ENCODE measurements at places on chromosomes 1 and 21.
A peak's percentile ranks its signal among the peaks of the same experiment; 100 is the strongest.

DNA sequence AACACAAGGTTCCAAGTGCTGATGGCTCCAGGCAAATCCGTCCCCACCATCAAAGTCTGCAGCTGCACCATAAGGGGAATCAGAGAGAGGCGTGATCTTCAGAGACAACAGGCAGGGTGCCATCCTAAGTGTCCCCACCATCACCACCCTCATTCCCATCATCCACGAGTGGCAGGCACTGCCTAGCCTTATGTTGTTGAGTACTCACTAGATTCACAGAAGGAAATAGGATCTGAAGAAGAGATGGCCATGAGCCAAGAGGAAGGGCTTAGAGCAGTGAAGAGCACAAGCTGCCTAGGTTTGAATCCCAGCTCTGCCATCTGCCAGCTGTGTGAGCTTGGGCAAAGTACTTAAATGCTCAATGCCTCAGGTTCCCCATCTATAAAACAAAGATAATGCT, 207.3 kb upstream of the CSF3R start:
- no peak for DNase-seq
- no peak overlapping the region for H3K27ac ChIP-seq
- peaks cover 44% of the 10 kb centered on the region for H3K27me3 ChIP-seq
- no peak overlapping the region for H3K4me3 ChIP-seq

DNA sequence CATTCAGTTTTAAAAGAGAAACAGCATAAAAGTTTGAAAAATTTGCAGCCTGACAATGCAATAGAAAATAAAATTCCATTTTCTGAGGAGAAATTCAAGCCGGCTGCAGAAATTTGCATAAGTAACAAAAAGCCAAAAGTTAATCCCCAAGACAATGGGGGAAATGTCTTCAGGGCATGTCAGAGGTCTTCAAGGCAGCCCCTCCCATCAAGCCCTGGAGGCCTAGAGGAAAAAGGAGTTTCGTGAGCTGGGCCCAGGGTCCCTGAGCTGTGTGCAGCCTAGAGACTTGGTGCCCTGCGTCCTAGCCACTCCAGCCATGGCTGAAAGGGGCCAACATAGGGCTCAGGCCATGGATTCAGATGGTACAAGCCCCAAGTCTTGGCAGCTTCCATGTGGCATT, 74.6 kb downstream of the PIK3R3 start:
- no peak overlapping the region for H3K27ac ChIP-seq
- H3K4me1 ChIP-seq, result no peaks in the 10 kb centered on the region
- no peak for DNase-seq
- H3K4me3 ChIP-seq, result no peak overlapping the region
- peaks cover 2% of the 10 kb centered on the region for H3K36me3 ChIP-seq

- no peak overlapping the region for H3K4me3 ChIP-seq
- H3K4me1 ChIP-seq, result no peaks in the 10 kb centered on the region
- no peaks in the 10 kb centered on the region for H3K36me3 ChIP-seq
- H3K27ac ChIP-seq, result no peak overlapping the region
Observed at GRCh38 chr1:48677306-48678287, 99.1 kb downstream of the BEND5 start.

- no peak overlapping the region for H3K27ac ChIP-seq
- H3K4me1 ChIP-seq, result no peaks in the 10 kb centered on the region
- H3K4me3 ChIP-seq, result no peak overlapping the region
- no peaks in the 10 kb centered on the region for H3K27me3 ChIP-seq
- no peak for DNase-seq
Observed at GRCh38 chr21:45899317-45900033, 82.1 kb upstream of the COL6A1 start.

DNA sequence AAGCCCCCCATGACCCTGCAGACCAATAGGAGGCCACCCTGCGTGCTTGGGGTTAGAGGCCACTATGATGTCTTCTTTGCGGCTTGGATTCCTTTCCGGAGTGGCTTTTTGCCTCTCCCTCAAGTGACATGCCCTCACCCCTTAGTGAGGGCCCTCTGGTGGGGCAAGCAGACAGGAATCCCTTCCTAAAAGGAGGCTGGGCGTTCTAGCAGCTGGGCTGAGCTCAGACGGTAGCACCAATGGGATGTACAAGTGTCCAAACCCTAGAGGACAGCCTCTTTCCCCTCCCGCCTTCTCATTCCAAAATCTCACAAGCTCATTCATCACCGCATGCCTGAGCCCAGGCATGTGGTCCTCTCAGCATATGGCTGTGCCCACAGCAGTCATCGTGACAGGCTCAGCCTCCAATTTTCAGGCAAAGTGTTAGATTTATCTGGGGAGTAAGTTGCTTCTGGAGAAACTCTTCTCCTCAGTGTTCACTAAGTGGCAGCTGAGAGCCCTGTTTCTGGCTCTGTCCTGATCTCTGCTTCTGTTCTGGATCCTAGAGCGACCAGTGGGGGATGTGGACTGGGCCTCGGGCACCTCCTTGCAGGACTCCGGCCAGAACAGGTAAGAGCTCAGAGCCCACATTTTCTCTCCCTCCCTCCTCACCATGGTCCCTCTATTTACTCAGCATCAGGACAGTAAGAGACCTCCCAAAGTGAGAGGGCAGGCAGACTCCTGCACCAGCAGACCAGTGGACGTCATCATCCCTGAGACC, 4.8 kb downstream of the KIAA1614 start:
- peaks cover 9% of the 10 kb centered on the region for H3K27me3 ChIP-seq
- no peaks in the 10 kb centered on the region for H3K36me3 ChIP-seq
- DNase-seq, result no peak
- no peaks in the 10 kb centered on the region for H3K4me1 ChIP-seq
- no peak overlapping the region for H3K4me3 ChIP-seq

- peaks cover 21% of the 10 kb centered on the region for H3K4me1 ChIP-seq
- H3K27me3 ChIP-seq, result no peaks in the 10 kb centered on the region
- H3K27ac ChIP-seq, result no peak overlapping the region
- H3K4me3 ChIP-seq, result peak overlapping the region; percentile 96
- no peak for DNase-seq
Observed at GRCh38 chr1:180633057-180634056, 1.5 kb downstream of the XPR1 start.

DNA sequence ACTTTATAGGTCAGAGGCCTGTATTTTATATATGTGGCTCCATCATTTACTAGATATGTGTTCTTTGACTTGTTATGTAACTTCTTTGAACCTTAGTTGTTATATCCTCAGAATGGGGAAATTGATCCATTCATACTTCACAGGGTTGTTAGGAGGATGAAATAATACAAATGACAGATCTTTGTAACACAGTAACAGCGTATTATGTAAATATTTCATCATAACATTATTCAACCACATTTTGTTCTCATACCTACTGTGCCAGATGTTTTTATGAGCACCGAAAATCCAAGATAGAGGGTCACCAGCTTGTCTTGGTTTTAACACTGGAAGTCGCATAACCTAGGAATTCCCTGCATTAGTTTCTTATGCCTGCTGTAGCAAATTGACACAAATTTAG, 3.3 kb downstream of the SUCO start:
- H3K36me3 ChIP-seq, result no peaks in the 10 kb centered on the region
- H3K27ac ChIP-seq, result no peak overlapping the region
- DNase-seq, result no peak
- H3K27me3 ChIP-seq, result no peaks in the 10 kb centered on the region
- no peak overlapping the region for H3K4me3 ChIP-seq

GRCh38 chr1:115652236-115652788, 10.5 kb downstream of the VANGL1 start:
- no peak overlapping the region for H3K27ac ChIP-seq
- no peak for DNase-seq
- H3K36me3 ChIP-seq, result peaks cover 10% of the 10 kb centered on the region
- H3K4me1 ChIP-seq, result peaks cover 59% of the 10 kb centered on the region
- no peaks in the 10 kb centered on the region for H3K27me3 ChIP-seq
- no peak overlapping the region for H3K4me3 ChIP-seq

- peak; percentile 40 for DNase-seq
- H3K4me1 ChIP-seq, result peaks cover 27% of the 10 kb centered on the region
- H3K27me3 ChIP-seq, result no peaks in the 10 kb centered on the region
Observed at GRCh38 chr1:43994794-43995790, 3.7 kb downstream of the CCDC24 start.

DNA sequence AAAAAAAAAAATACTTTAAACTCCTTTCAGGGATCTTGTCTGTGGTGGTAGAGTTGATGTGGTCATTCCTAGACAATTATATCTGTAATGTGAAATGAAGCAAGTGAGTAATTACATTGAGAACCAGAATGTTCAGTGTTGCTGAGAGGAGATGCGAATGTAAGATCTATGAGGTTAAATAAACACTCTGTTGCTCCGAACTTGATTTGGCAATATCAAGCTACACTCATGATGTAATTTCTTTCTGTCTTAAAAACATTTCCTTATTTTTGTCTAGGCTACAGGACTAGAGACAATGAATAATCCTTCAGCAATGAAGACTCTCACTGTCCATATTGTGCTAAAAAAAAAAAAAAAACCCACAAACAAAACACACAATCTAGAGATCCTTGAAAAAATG, 63.1 kb upstream of the IGSF5 start:
- H3K36me3 ChIP-seq, result no peaks in the 10 kb centered on the region
- no peaks in the 10 kb centered on the region for H3K27me3 ChIP-seq
- no peaks in the 10 kb centered on the region for H3K4me1 ChIP-seq
- no peak overlapping the region for H3K27ac ChIP-seq
- DNase-seq, result no peak
- H3K4me3 ChIP-seq, result no peak overlapping the region

DNA sequence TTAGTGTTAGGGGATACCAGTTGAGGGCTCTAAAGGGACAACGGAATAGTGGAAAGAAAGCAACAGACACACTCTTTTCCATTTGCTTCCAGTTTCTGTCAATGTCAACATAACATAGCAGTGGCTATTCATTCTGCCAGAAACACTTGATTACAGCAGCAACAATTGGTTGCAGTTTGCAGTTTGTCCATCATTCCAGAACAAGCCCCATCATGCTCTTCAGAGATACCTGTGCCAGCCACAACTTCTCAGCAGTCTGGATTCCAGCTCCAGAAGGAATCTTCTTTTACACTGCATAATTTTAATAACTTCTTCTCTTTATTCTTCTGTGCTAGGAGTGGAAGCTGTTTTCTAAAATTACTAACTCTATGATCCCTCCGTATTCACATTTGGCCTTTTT, 1521.4 kb downstream of the PLA2G4A start:
- H3K27ac ChIP-seq, result no peak overlapping the region
- no peak for DNase-seq
- H3K4me1 ChIP-seq, result no peaks in the 10 kb centered on the region
- no peak overlapping the region for H3K4me3 ChIP-seq

GRCh38 chr1:24308365-24309015, 10.7 kb upstream of the GRHL3 start:
- no peak overlapping the region for H3K27ac ChIP-seq
- H3K4me3 ChIP-seq, result no peak overlapping the region
- H3K36me3 ChIP-seq, result no peaks in the 10 kb centered on the region
- no peaks in the 10 kb centered on the region for H3K27me3 ChIP-seq

DNA sequence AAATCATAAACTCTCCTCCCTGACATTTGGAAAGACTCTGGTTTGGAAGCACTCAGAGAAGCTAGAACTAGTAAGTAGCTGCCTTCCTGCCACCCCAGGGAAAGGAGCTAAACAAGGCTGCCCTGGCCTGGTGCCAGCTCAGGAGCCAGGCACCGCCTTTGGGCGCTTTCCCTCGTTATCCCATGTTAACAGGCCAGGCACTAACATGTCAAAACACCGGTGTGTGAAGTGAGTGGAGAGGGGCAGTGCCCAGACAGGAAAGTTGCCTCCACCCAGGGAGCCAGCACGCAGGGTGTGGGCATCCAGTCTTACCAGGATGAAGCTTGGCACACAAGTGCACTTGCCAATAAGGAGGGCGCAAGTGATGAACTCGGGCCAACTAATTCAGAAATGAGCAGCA, 346.8 kb downstream of the RRAGC start:
- no peaks in the 10 kb centered on the region for H3K4me1 ChIP-seq
- peaks cover 7% of the 10 kb centered on the region for H3K27me3 ChIP-seq
- no peaks in the 10 kb centered on the region for H3K36me3 ChIP-seq
- no peak for DNase-seq

DNA sequence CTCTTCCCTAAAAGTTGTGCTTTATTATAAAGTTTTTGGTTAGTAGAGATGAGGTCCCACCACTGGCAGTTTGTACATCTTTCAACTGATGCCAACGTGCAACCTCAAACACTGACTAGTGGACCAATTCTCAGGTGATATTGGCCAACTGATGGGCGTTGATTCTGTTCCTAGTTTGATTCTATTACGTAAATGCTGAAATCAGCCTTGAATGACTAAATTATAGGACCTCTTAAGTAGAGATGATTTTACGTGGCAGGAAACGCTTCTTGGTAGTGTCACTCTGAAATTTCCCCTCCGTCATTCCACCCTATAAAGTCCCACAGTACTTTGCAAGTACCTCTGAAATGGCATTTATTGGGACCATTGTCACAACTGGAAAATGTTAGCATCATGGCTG, 8.8 kb upstream of the FNDC7 start:
- no peak overlapping the region for H3K4me3 ChIP-seq
- DNase-seq, result no peak
- H3K4me1 ChIP-seq, result no peaks in the 10 kb centered on the region
- no peak overlapping the region for H3K27ac ChIP-seq
- peaks cover 25% of the 10 kb centered on the region for H3K36me3 ChIP-seq

GRCh38 chr1:30225357-30225756, 498.0 kb downstream of the MATN1 start:
- H3K27me3 ChIP-seq, result no peaks in the 10 kb centered on the region
- no peaks in the 10 kb centered on the region for H3K4me1 ChIP-seq

DNA sequence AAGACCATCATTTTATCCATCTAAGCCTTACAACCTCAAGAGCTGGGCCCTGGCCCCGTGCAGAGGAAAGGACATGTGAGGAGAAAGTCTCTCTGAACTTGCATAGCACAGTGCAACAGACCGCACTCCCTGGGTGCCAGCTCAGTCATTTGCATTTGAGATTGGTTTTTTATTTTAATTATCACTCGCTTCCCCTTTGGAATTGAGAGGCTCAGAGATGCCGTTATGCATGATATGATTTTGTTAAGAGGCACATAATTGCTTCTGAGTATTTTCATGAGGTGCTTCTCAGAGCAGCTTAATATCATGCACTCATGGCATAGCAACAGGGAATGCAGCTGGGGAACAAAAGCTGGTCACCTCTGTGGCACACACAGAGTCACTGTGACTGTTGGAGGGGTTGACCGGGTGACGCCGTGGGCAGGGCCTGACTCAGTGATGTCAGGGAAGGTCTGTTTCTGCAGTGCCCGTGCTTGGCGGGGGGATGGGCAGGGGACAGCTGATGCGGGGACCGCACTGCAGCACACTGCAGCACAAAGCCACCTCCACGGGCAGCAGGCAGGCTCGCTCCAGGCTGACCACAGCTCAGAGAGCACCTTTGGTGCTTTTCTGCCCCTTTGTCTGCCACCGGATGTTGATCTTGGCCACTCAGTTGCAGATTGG, 43.2 kb upstream of the VAMP3 start:
- H3K4me1 ChIP-seq, result peaks cover 31% of the 10 kb centered on the region
- H3K27ac ChIP-seq, result no peak overlapping the region
- H3K27me3 ChIP-seq, result no peaks in the 10 kb centered on the region
- no peaks in the 10 kb centered on the region for H3K36me3 ChIP-seq
- DNase-seq, result no peak

GRCh38 chr1:66350001-66350547, 183.9 kb upstream of the SGIP1 start:
- H3K4me3 ChIP-seq, result no peak overlapping the region
- peaks cover 49% of the 10 kb centered on the region for H3K4me1 ChIP-seq
- H3K27me3 ChIP-seq, result no peaks in the 10 kb centered on the region
- no peaks in the 10 kb centered on the region for H3K36me3 ChIP-seq
- DNase-seq, result peak; percentile 87
